Stimulated activated CD4-positive, alpha-beta T cell treated with anti-CD3 and anti-CD28 coated beads, Interleukin-1b, Interleukin-23, amount 100 ng/mL, for 1 hour (primary cell): ENCODE measurements at places on chromosomes 4 and X.

- no peak for DNase-seq
Observed at GRCh38 chr4:187937557-187937956, 58.0 kb upstream of the ZFP42 start.

DNA sequence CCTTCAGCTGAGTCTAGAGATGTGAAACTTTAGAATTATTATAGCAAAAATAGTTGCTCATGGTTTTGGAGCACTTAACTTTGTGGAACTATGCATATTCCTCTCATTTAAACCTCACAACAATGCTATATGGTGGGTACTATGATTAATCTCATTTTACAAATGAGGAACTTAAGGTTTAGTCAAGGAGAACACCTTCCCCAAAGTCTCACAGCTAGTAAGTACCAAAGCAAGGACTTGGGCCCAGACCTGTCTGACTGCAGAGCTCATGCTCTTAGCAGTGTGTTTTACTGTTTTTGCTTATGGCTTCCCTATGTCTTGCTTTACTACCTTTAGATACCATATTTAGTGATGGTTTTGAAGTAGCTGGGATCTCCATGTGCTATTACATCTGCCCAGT, 5.1 kb downstream of the UBE2A start:
- no peak for DNase-seq

- DNase-seq: no peak
Observed at GRCh38 chrX:50198348-50198747, 2.5 kb downstream of the AKAP4 start.

GRCh38 chr4:119204916-119205315, 7.6 kb upstream of the USP53 start:
- DNase-seq: no peak

- DNase-seq: no peak
Observed at GRCh38 chr4:167784826-167785225, 307.5 kb upstream of the ANXA10 start.

DNA sequence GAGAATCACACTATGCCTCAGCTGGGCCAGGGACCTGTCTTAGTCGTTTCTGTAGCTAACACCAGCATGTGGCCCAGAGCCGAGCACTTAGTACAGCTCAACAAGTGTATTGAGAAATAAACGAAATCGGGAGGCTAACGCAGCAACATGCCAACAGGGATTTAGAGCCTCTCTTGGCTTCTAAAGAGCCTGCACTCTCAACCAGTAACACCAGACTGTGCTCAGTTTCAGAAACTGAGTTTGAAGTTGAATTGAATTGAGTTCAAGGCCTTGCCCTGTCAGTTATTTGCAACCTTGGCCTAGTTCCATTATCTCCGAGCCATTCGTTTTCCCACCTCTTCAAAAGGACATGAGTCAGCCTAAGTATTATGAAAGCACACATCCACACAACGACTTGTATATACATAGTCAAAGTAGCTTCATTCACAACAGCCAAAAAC, 71.3 kb upstream of the LDB2 start:
- no peak for DNase-seq

DNA sequence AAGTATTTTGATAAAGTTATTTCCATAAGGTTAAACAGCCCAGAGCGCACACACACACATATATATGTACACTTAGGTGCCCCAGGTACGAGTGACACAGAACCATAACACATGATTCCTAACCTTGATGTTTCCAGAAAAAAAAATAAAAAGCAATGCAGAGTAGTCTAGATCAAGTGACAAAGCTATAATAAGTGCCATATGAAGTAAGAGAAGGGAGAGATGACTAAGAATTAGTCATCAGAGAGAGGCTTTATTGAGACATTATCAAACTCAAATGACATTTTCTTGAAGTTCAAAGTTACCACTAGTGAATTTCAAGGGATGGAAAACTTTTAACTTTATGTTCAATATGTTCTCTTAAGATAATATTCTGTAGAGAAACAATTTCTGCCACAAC, 215.0 kb downstream of the HTR2C start:
- DNase-seq: no peak

GRCh38 chr4:175807547-175807946, 4.5 kb downstream of the GPM6A start:
- DNase-seq: no peak

DNA sequence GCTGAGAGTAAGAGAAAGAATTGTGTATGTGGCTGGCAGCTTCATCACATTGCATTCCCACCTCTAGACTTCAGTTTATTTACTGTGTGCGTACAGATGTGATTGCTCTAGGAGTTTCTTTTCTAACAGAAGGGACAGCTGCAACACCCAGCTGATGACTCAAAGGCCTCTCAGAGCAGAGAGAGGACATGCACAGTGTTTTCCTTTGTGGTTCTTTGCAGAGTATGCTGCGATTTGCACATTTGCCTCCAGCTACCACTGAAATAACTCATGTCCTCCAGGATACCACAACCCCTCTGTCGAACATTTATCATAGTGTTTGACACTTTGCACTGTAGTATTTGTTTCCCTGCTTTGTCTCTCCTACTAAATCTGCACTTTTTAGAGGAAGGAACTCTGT, 294.1 kb downstream of the STIM2 start:
- no peak for DNase-seq

DNA sequence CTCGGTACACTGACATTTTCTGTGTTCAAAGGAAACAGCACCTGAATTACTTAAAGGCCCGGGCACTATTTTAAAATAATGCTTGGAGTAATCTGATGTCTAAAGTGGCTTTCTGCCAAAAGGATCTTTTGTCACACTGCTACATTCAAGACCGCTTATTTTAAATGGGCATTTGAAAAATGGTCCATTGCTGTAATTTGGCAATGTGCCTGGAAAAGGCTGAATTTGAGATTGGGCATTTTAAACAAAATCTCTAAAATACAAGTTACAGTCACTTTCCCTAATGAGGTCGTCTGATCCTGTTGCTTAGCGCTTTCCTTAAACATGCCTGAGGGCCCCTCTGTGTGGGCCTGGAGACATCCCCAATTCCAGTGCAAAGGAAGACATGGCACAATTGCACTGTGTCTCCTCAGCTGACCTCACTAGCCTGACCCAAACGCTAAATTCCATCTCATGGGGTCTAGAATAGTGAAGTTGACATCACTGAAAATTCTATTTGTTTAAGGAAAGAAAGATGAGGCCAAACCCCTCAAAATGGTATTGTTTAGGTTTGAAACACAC, 214.2 kb downstream of the GPC3 start:
- DNase-seq: no peak

GRCh38 chr4:73447671-73448070, 11.7 kb downstream of the AFP start:
- no peak for DNase-seq

DNA sequence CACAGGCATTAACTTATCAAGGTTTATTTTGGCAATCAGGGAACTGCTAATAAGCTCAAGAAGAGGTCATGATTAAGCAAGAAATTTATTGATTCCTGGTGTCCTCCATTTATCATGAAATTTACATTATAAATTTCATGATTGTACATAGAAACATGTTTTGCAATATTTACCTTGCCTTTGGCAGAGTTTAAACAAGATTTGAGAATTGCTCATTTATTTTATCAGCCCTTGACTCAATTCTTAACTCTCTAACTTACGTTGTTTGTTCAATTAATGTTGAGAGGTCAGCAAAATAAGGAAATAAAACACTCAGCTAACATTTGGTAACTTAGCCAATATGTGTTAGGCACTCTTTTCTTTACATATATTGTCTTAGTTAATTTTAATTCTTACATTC, 286.6 kb downstream of the SLC7A11 start:
- DNase-seq: no peak

- no peak for DNase-seq
Observed at GRCh38 chrX:41408576-41408975, 38.6 kb upstream of the NYX start.

- no peak for DNase-seq
Observed at GRCh38 chrX:87805829-87806490, 288.4 kb downstream of the KLHL4 start.

DNA sequence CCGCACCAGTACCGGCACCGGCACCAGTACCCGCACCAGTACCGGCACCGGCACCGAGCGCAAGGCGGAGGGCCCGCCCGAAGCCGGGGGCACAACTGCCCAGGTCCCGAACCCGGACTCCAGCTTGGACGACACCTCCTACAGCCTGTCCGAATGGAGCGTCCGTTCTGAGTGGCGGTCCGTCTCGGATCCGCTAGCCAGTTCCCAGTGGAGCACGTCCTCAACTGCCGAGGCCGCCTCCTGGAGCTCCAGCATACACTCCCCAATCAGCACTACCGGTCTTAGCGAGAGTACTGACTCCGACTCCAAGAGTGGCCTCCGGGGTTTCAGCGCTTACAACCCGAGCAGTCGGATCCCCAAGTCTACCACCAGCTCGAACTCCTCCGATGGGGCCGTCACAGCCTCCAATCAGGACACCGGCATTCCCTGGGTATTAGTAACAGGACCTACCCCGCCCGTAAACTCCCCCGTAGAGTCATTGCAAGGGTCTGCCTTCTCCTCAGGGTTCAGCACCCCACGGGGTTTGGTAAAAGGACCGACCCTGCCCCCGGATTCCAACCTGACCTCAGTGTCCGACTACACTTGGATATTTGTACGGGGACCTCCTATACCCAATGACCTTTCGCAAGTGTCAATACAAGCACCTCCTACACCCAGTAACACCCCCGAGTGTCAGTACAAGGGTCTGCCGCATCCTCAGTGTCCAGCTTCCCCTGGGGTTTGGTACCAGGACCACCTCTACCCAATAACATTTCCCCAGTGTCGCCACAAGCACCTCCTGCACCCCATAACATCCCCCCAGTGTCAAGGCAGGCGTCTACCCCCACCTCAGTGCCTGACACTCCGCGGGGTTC, 721 bp upstream of the MAOA start:
- DNase-seq: no peak

DNA sequence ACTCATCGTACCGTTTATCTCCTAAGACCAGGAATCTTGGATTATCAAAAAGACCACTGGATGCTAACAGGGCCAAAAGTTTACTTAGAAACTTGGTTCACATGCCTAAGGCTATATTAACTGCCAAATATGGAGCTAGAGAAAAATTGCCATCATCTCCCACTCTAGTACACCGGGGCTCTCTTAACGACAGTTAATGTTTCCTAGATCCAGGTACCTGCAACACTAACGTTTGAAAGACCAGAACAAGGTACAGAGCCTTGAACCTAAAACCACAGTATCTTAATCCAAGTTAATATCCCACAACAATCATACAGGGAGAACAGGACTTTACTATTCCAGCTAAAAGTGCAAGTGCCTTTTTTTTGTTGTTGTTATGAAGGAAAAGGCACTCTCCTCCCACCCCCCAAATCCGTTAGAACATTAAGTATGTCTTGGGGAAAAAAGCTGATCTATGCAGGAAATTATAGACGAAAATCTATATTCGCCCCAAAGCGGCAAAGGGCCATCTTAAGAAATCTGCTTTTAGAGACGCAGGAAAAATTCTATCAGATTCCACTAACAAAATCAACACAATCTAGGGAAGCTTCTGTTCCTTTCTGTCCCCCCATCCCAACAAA, 1.3 kb downstream of the G3BP2 start:
- DNase-seq: no peak

DNA sequence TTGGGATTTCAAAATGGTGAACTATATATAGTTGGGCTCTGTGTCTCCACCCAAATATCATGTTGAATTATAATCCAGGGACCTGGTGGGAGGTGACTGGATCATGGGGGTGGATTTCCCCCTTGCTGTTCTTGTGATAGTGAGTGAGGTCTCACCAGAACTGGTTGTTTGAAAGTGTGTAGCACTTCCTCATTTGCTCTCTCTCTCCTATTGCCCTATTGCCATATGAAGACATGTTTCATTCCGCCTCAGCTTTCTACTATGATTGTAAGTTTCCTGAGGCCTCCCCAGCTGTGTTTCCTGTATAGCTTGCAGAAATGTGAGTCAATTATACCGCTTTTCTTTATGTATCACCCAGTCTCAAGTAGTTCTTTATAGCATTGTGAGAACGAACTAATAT, 545.6 kb downstream of the TRAM1L1 start:
- DNase-seq: no peak

DNA sequence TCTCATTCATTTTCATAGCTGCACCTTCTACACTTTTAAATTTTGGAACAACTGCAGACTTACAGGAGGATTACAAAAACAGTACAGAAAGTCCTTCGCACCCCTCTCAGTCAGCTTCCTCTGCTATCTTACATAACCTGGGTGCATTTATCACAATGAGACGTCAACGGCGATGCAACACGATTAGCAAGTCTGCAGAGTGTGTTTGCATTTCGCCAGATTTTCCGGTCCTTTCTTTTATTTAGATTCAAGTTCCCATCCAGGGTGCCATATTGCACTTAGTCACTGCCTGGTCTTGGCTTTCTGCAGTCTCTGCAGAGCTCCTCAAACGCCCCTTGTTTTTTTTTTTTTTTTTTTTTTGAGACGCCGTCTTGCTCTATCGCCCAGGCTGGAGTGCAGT, 85.9 kb downstream of the ASMT start:
- no peak for DNase-seq

GRCh38 chr4:39636531-39637184, 2.0 kb downstream of the SMIM14 start:
- no peak for DNase-seq

DNA sequence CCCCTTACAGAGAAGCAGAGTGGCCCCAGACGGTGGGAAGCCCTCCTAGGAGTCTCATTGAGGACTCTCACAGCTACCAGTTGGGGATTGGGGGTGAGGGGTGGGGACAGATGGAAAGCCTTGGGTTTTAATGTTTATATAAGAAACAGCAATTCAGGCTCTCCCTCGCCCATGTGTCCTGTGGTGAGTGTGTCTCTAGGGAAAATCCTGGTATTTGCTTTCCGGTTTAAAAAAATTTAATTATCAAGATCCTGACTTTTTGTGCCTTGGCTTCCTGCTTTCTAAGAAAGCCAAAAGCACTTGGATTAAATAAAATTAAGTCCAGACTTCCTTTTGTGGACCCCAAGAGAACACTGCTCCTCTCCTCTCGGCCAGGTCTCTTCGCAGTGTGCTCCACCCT, 93.8 kb downstream of the SOWAHB start:
- no peak for DNase-seq

DNA sequence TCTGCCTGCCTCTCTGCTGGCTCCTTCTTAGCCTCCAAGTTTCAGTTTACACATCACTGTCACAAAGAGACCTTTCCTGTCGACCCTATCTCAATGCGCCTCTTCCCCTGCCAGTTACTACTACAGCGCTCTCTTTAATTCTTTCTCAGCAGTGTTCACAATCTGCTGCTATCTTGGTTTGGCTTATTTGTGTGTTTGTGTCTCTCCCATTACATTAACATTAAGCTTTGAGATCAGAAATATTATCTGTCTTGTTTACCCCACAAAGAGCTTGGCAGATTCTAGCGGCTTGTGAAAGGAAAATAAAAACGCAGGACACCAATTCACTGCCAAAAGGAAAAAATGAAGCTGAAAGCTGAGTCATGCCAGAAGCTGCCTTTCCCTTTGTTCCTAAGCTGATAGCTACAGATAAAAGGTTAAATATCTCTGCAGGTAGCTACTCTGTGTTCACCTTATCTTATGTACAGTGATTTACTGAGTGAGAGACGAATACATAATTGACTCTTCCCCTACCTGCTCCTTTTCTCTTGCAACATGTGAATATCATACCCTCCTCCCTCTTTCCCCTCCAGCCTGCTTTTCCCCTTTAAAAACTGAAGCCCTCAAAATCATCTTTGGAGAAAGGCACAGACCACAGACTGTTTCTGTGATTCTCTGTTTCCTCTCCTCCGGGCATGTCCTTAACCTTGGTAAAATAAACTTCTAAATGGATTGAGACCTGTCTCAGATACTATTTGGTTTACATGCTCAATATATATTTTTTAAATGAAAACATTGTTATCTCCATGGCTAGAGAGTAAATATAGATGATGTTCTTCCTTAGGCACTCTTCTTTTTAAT, 19.3 kb upstream of the SLC9A7 start:
- no peak for DNase-seq

GRCh38 chr4:33013282-33013681, 2293.1 kb downstream of the PCDH7 start:
- DNase-seq: no peak

GRCh38 chrX:154433605-154434004, 3.3 kb upstream of the GDI1 start:
- no peak for DNase-seq
